Right cardiac atrium (tissue), 5 donors: ENCODE measurements at places on chromosomes 16 and 17. TPM values are rescaled to one million over a fixed set of nuclear protein-coding genes. Genes with fewer than 3 reads are reported as not detected.

Gene RASL10B
- 19.0 TPM for total RNA-seq

Gene TPSG1
- not detected for total RNA-seq

Gene PRDM7
- total RNA-seq, result not detected

Gene COX10
- 27.8 TPM for total RNA-seq

Gene TBX6
- 1.2 TPM for total RNA-seq

Gene PPL
- 19.1 TPM for total RNA-seq

Gene SHBG
- total RNA-seq, result 1.2 TPM

Gene ENPP7
- not detected for total RNA-seq

Gene B9D1
- total RNA-seq, result 12.0 TPM

Gene CRHR1
- total RNA-seq, result not detected

Gene CDK5R1
- total RNA-seq, result 2.6 TPM

Gene VKORC1
- total RNA-seq, result 40.8 TPM

Gene KRT24
- not detected for total RNA-seq

Gene HOXB4
- 0.38 TPM for total RNA-seq

Gene TAT
- total RNA-seq, result not detected

Gene CCL23
- total RNA-seq, result 0.61 TPM

Gene BPTF
- 101 TPM for total RNA-seq

Gene TEX19
- not detected for total RNA-seq

Gene KRT9
- not detected for total RNA-seq

Gene CCDC144A
- total RNA-seq, result 5.9 TPM

Gene KCNAB3
- 1.2 TPM for total RNA-seq

Gene PRRT2
- total RNA-seq, result 4.9 TPM

Gene SEZ6L2
- 1.7 TPM for total RNA-seq

Gene SYNGR3
- total RNA-seq, result 0.57 TPM

Gene WNK4
- not detected for total RNA-seq

Gene RGS9
- total RNA-seq, result 4.8 TPM

Gene SARM1
- 5.8 TPM for total RNA-seq

Gene TBC1D3D
- not detected for total RNA-seq
